EH (cell line): ENCODE measurements at places on chromosomes 16 and 17.
A peak's percentile ranks its signal among the peaks of the same experiment; 100 is the strongest.

GRCh38 chr17:65193716-65194293 lies 56.6 kb downstream of the RGS9 start:
- peak; percentile 65 for DNase-seq

- peak; percentile 68 for DNase-seq
Observed at GRCh38 chr16:75289189-75289588, 37.8 kb upstream of the BCAR1 start.

- peak; percentile 81 for DNase-seq
Observed at GRCh38 chr17:80832266-80832676, 159.4 kb upstream of the CHMP6 start.

GRCh38 chr17:62617894-62618472 lies 9.5 kb upstream of the MRC2 start:
- no peak for DNase-seq

- peak; percentile 65 for DNase-seq
Observed at GRCh38 chr17:48244121-48244711, 136.7 kb downstream of the SNX11 start.

GRCh38 chr17:74490716-74491115 lies 24.3 kb downstream of the CD300A start:
- no peak for DNase-seq

GRCh38 chr16:69932691-69933392 lies 18.3 kb upstream of the CLEC18A start:
- DNase-seq: no peak

DNA sequence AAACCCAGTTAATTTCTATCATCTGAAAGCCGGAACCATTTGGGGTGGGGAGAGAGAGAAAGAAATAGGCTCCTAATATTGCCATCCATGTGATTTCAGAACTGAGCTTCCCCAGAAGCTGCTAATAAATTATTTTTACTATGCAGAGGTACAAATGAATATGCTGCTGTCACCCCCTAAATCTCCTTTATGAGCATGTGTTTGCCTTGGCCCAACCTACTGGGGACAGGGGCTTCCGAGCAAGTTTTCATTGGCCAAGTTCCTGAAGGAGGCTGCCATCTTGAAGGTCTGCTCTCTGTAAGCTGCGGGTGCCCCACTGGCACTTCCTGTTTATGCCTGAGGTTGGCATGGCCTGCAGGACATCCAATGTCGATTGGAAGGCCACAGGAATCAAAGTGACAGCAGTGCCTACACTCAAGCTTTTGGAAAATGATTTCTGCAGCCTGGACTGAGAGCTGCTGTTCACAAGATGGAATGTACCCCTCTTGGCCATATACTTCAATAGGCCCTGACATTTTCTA lies 194.7 kb downstream of the XYLT1 start:
- no peak for DNase-seq

GRCh38 chr17:5544115-5544514 lies 40.2 kb downstream of the NLRP1 start:
- no peak for DNase-seq
